ENCODE measurements at places on chromosomes 3 and 15. TPM values are rescaled to one million over a fixed set of nuclear protein-coding genes. Genes with fewer than 3 reads are reported as not detected.

The JMJD7 gene
- 12.6 TPM for total RNA-seq

The RBP2 gene
- total RNA-seq = not detected

The C3orf20 gene
- total RNA-seq = not detected

The GOLGA8O gene
- 1.5 TPM for total RNA-seq

The ARNT2 gene
- 4.9 TPM for total RNA-seq

The PLA2G4B gene
- 5.8 TPM for total RNA-seq

The ZNF385D gene
- total RNA-seq = 2.6 TPM

The MYH15 gene
- total RNA-seq = 0.19 TPM

The NR1I2 gene
- not detected for total RNA-seq

The RASGRF1 gene
- total RNA-seq = not detected

The MESP2 gene
- 0.51 TPM for total RNA-seq

The TTLL13 gene
- not detected for total RNA-seq

The B3GALNT1 gene
- total RNA-seq = 51.8 TPM

The FAM107A gene
- total RNA-seq = 82.9 TPM

The BTBD1 gene
- total RNA-seq = 150 TPM

The SLC9C1 gene
- 0.95 TPM for total RNA-seq

The SHF gene
- 3.9 TPM for total RNA-seq

The RAD51 gene
- total RNA-seq = 2.0 TPM

The KNG1 gene
- 0.62 TPM for total RNA-seq

The GOLGA6B gene
- not detected for total RNA-seq

The MAP1A gene
- total RNA-seq = 21.4 TPM

The SLC49A4 gene
- total RNA-seq = 16.1 TPM

The ICE2 gene
- total RNA-seq = 21.9 TPM

The MME gene
- 4.8 TPM for total RNA-seq

The PLSCR2 gene
- not detected for total RNA-seq

The CDC25A gene
- 1.1 TPM for total RNA-seq

The TMEM266 gene
- total RNA-seq = not detected

The KIF15 gene
- 1.2 TPM for total RNA-seq

The TMEM207 gene
- not detected for total RNA-seq

The SETD2 gene
- total RNA-seq = 26.7 TPM

The SCN11A gene
- 0.08 TPM for total RNA-seq

The ZNF80 gene
- not detected for total RNA-seq

The SNX4 gene
- 19.8 TPM for total RNA-seq

The BTLA gene
- total RNA-seq = 0.14 TPM

The GASK1A gene
- total RNA-seq = 0.92 TPM

The PLA2G4D gene
- not detected for total RNA-seq

The KIF7 gene
- total RNA-seq = 2.2 TPM

The THUMPD3 gene
- total RNA-seq = 48.3 TPM

The RYR3 gene
- not detected for total RNA-seq

The C3orf85 gene
- total RNA-seq = not detected

The PIGBOS1 gene
- 7.0 TPM for total RNA-seq

The KNL1 gene
- 0.54 TPM for total RNA-seq

The LDHAL6B gene
- not detected for total RNA-seq

The RAD54L2 gene
- 10.3 TPM for total RNA-seq

The MAP6D1 gene
- total RNA-seq = 2.2 TPM

The FEM1B gene
- total RNA-seq = 48.9 TPM

The MAGI1 gene
- 33.1 TPM for total RNA-seq

All from Right ventricle myocardium inferior (tissue), 1 donor.